ENCODE measurements at places on chromosomes 1 and 21. TPM values are rescaled to one million over a fixed set of nuclear protein-coding genes. Genes with fewer than 3 reads are reported as not detected.

Gene SLC44A3
- total RNA-seq = 0.56 TPM

DNA sequence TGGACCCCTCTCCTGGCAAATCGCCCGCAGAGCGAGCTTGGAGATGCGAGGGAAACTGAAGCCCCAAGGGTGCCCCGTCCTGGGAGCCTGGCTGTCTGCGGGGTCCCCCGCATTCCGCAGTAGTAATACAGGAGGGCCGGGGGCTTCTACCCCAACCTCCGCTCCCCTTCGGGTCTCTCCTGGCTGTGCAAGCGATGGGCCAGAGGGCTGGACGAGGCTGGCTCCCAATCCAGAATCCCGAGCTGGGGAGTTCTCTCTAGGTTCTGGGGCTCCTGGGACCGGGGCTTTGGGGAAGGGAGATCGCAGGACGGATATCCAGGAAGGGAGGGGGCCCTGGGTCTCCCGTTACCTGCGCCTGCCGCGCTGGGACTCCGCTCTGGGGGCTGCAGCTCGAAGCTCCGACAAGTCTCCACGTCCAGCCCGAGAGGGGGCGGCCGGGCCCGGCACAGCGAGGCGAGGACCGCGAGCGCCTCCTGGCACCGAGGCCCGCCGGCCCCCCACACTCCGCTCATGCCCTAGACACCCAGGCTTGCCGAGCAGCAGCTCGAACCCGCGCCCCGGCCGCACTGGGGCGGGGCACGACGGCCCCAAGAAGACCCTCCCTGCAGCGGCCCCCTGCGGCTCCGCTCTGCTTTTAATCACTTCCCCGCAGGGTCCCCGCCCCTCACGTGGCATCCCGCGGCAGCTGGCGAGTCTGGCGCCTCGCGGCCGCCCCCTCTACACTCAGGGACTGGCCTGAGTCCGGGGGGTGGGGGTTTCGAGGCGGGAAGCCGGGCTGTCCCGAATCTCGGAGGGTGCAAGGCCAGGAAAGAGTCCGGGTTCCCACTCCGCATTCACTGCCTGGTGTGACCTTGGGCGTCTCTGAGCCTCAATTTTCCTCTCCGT lies at the start of gene SYT6:
Gene SYT6, minus strand, starts transcription at position 609 of the 885 bp plus-strand sequence. Its CDS starts 97 bp downstream, at position 512.
- no peak for ATAC-seq

GRCh38 chr1:78155121-78155520 lies 109.4 kb downstream of the GIPC2 start:
- ATAC-seq = no peak

- no peak for ATAC-seq
Measured at GRCh38 chr1:28058168-28058567, 30.2 kb downstream of the EYA3 start.

GRCh38 chr1:201408176-201408833 lies 9.2 kb upstream of the LAD1 start:
- peak; percentile 72 for ATAC-seq

Gene S100A1
- not detected for total RNA-seq

DNA sequence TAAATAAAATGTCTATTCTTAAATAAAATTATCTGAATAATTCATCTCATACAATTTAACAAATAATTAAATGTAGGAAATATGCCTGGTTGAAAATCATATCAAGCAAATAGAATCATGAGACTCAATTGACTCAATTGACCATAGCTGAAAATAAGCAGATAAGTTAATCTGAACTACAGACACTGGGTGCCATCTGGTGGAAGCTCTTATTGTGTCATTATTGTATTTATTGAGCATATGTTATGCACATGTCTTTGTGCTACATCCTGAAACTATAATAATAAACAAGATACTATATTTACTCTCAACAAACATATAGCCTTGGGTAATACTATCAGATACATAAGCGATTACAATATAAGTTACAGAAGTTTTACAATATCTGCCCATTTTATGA lies 41.0 kb downstream of the BRINP3 start:
- no peak for ATAC-seq

Gene CTXND2
- total RNA-seq = not detected

GRCh38 chr1:4118746-4119515 lies 218.9 kb upstream of the C1orf174 start:
- ATAC-seq = no peak

DNA sequence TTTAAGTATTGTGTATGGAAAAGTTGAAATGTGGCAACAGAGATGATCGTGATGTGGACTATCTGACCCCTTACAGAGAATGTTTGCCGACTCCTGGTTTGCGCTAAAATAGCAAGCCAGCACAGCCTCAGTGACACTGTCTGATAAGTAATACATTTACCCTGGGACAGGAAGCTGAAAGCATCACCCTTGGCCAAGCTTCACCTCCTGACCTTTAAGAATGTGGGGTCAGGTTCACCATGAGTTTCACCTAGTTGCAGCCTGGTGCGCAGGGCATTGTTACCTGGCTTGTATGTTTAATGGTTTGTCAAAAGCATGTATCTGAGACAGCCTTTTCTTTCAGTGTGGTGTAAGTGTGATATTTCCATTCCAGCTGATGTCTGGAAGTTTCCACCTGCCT lies 29.2 kb downstream of the TRAF5 start:
- peak; percentile 40 for ATAC-seq

- peak; percentile 1 for ATAC-seq
Measured at GRCh38 chr1:92832537-92833114, 786 bp downstream of the RPL5 start.

DNA sequence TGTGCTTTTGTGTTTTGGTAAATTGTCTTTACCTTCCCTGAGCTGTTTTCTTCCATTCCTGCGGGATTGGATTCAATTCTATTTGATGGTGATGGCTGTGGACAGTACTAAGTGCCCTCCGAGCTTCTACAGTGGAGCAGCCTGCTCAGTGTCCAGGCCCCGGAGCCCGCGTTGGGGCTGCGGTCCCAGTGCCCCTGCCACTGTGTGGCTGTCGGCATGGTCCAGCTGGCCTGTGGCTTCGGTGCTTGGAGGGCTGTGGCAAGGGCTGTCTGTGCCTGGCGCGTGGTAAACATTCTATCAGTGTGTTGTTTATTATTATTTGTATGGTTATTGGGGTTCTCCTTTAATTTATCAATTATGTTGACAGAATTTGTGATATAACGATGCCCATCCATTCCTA lies 109.1 kb upstream of the COL6A1 start:
- no peak for ATAC-seq

Gene VWA5B1
- total RNA-seq = not detected

- no peak for ATAC-seq
Measured at GRCh38 chr1:119968601-119969000, 72.3 kb upstream of the ADAM30 start.

DNA sequence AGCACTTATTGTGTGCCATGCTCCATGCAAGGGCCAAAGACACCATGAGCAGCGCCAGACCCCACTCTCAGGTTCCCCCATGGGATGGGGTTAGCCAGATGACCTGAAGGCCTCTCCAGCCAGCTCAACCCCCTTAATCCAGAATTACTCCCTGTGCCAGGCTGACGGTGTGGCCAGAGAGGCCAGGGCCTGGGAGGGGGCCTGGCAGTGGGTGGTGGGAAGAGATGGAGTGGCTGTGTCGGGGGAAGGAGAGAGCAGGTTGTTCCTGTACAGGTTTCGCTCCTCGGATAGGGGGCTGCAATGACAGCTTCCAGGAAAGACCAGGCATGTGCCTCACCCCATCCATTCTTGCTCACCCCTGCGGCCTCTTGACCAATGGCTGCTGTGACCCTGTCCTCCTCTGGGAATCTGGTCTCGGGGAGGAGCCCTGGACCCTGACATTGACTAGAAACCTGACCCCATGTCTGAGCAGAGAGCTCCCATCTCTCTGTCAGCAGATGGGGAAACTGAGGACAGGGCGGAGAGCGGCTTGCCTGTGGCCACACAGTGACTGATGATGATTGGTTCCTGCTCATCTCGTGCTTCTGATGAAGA lies 345.3 kb downstream of the MATN1 start:
- ATAC-seq = no peak

Gene GPX7
- total RNA-seq = 14.0 TPM

Gene CFAP126
- total RNA-seq = not detected

Gene LENEP
- total RNA-seq = 0.97 TPM

Gene BSDC1
- total RNA-seq = 71.6 TPM

- ATAC-seq = no peak
Measured at GRCh38 chr1:178169649-178170048, 75.7 kb downstream of the RASAL2 start.

Gene ARMH1
- total RNA-seq = 65.8 TPM

DNA sequence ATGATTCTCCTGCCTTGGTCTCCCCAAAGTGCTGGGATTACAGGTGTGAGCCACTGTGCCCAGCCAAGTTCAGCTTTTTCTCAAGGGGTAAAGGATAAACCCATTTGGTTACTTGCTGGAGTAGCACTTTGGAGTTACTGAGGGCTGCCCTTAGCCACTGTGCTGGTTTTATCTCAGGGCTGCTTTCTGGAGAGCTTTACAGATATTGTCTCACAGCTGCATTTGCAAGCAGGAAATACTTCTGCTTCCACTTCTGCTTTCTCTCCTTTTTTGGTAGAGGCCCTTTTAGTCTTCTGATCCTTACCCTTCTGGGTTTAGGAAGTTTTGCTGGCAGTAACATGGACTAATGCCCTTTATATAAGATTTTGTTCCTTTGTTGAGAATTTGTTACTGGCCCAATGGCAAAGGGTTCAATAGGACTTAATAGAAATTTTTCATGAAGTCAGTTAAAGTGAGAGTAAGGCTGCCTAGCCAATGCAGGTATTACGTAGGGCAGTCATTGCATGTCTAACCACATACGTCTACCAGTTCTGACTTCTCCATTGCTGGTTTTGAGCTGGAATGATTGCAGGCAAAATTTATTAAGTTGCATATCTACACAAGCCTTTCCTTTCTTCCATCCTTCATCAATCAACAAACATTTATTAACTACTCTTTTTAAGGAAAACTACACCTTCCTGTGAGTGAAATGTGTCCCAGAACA lies 24.4 kb downstream of the CAP1 start:
- no peak for ATAC-seq

Gene CFHR5
- not detected for total RNA-seq

- ATAC-seq = no peak
Measured at GRCh38 chr21:39434950-39435349, 10.6 kb downstream of the LCA5L start.

- ATAC-seq = no peak
Measured at GRCh38 chr1:6263716-6264115, 2.8 kb upstream of the GPR153 start.

Gene NCAM2
- not detected for total RNA-seq
